Dermis microvascular lymphatic vessel endothelial cell (primary cell): ENCODE measurements at places on chromosomes 6 and 20.

DNA sequence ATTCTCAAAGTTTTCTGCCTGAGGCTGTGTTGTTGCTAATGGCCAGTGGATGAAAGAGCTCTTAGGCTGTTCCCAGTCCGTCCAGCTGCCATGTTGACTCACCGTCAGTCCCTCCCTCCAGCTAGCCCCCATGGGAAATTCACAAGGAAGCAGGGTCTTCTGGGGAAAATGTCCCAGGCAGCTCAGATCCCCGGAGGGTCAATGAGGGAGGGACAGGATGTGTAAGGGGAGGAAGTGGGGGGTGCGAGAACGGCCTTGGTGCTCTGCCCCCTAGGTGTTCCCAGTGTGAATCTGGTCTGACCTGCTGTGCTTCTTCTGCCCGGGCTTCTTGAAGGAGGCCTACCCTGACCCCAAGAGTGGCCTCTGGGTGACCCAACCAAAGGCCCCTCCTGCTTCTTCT, 65.9 kb downstream of the CEBPB start:
- DNase-seq, result no peak

- DNase-seq, result no peak
Measured at GRCh38 chr6:42190554-42191183, 4.1 kb downstream of the GUCA1B start.

GRCh38 chr6:168943231-168943905, 310.3 kb downstream of the THBS2 start:
- no peak for DNase-seq

DNA sequence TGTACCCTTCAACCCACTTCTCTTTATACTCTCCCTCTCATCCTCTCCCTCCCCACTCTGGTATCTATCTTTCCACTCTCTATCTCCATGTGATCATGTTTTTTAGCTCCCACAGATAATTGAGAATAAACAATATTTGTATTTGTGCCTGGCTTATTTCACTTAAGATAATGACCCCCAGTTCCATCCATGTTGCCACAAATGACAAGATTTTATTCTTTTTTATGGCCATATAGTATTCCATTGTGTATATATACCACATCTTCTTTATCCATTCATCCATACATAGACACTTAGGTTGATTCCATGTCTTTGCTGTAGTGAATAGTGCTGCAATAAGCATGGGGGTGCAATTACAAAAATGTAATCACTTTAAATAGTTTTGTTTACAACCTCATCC, 62.3 kb downstream of the LY86 start:
- no peak for DNase-seq

GRCh38 chr20:15756002-15756753, 817.1 kb downstream of the KIF16B start:
- no peak for DNase-seq

DNA sequence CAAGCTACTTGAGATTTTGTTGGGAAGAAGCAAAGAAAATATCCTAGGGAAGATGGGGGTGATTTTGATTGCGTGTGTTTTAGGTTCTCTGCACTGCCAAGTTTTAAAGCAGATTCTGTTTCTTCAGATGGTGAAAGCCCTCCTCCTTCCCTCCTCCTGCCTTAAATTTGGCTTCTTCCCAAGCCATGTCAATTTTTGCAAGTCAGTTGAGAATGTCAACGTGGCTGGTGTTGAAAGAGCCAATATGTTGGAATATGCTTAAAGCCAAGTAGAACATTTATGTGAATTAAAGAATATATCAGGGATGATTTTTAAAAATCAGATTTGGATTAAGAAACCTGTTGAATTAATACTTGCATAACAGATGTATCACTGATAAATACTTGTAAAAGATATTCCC, 270.8 kb downstream of the ARID1B start:
- DNase-seq, result no peak

DNA sequence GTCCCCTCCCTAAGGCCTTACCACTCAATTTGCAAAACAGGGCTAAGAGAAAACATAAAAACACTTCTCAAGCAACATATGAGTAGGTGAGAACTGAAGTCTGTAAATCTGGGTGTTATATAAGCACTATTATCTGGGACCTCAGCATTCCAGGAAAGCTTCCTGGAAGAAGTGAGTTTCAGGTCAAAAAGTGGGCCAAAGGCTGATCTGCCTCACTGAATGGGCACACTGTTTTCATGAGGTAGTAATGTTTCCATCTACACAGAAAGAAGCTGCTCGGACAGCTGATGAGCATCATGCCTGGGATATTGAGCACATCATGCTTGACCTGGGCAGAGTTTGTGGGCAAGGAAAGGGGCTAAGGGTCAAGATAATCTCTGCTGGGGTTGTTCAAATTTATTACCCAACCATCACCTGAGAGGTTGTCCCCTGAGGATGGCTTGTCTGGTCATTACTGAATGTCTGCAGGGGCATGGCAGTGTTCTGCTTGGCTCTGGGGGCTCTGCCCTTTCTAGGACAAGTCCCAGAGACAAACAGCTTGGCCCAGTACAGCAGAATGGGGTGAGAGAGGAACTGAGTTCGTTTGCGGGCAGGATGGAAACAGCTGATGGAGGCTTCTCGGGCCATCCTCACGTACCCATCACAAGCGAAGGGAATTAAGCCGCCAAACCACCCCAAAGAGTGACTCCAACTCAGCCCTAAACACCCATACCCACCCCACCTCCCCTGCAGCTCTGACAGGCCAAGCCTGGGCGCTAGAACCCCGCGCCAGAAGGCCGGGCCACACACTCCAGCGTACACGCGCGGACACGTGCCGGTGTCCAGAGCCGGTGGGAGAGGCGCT, 1.2 kb upstream of the SYNJ2 start:
- DNase-seq, result no peak

DNA sequence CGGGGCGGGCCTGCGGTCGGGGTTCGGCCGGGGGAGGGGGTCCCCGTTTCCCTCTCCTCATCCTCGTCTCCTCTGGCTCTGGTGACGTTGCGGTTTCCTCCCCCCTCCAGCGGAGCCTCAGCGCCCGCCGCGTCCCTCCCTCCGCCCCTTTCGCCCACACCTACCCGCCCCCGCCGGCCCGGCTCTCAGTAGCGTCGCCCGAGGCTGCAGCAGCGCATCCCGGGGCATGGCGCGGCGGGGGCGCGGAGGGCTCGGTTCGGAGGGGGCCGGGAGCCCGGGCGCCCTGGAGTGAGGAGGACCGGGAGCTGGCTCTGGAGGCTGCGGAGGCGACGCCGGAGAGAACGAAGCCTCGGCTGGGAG, at the start of gene DSE:
DSE (plus strand) TSS at position 188 of the 360 bp plus-strand sequence. CDS start 28,304 bp downstream, outside the sequence.
- no peak for DNase-seq

- peak; percentile 40 for DNase-seq
Measured at GRCh38 chr6:87700397-87701343, 1.4 kb downstream of the AKIRIN2 start.

DNA sequence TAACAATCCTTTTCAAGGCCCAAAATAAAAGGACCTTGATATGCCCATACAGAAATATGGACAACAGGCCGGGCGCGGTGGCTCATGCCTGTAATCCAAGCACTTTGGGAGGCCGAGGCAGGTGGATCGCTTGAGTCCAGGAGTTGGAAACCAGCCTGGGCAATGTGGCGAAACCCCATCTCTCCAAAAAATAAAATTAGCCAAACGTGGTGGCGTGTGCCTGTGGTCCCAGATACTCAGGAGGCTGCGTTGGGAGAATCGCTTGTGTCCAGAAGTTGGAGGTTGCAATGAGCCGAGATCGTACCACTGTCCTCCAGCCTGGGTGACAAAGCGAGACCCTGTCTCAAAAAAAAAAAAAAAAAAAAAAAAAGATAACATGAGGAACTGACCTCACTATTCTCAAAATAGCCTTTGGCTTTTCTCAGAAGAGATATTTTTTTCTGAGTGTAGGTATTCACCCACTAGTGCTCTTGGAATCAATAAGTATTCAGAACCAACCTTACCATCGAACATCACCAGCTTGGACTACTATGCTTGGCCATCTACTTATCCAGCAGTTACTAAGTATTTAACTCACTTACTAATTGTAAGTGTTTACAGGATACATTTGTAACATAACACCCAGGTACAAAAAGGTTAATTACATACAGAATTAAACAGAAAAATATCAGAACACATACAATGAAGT, 99.2 kb downstream of the OR2B2 start:
- no peak for DNase-seq

DNA sequence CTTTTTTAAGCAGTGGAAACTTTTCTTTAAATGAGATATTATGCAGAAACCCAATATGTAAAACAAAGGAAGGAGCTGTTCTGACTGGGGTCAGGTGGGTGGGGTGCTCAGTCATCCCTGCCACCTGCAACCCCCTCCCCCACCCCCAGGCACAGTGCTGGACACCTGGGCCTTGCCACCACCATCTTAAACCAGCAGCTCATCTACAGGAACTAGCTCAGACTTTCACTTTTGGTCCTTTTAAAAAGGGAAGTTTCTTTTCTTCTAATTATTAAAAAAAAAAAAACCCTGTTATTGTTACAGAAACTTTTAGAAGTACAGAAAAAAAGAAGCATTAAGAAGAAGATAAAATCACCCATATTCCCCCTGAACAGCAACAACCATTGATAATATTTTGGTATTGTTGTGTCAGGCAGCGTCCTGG, 37.1 kb downstream of the PPP1R16B start:
- DNase-seq, result no peak

DNA sequence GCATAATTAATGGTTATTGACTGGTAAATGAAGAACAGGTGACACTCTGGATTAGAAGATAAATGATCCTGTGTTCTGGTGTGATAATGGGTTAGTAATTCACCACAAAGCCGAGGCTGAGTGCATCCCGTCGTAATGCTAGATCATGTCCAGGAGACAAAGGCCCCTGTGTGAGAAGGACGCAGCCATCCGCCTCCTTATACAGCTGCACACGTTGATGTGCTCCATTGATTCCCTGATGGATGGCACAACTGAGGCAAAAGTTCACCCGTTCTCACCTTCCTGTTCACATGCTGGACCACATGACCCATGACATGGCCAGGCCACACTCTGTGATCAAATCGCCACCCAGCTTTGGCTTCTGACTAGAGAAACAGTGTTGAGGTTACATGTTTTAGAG, 136.1 kb downstream of the FOXC1 start:
- no peak for DNase-seq

DNA sequence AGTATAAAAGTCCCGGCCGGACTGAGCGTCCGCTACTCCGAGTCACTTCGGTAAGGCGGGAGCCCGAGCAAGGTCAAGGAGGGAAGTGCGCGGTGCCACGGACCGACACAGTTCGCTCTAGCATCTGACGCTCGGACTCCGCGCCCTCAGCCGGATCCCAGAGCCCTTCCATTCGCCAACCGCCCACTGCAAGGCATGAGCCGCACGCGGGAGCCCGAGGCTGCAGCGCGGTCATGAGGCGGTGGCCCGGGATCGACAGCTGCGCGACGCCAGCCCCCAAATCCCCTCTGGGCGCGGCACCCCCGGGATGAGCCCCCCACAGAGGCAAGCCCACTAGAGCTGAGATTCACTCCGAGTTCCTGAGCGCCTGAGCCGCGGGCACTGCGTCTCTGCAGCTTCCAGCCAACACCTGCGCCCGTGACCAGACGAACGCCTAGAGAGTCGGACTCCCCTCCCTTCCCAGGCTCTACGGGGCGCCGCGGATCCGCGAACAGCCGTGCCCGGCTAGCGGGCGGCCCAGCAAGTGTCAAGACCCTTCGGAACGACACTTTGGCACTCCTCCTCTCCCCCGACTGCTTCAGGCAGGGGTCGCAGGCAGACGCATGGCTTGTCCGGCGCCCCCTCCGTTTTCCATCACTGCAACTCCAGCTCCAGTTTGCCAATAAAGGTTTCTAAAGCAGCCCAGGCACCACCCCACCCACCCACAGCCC, 725 bp upstream of the ISM1 start:
- peak; percentile 39 for DNase-seq

DNA sequence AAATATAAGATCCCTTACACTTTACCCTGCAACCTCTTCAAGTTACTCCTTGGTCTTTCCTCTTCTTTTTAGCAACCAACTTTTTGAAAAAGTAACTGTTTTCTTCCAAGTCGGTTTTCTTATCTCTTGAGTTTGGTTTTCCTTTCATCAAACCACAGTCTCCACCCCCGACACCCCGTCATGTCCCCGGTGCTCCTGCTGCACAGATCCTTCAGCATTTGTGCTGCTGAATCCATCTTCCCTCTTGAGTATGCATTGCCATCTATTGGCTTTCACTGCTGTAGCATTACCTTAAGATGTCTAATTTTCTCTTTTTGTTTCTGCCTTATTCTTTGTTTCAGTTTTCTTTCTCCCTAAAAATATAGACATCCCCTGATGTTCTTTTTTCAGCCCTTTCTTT, 11.9 kb upstream of the TNFRSF21 start:
- no peak for DNase-seq

- no peak for DNase-seq
Measured at GRCh38 chr20:5969348-5969935, 19.0 kb downstream of the MCM8 start.

DNA sequence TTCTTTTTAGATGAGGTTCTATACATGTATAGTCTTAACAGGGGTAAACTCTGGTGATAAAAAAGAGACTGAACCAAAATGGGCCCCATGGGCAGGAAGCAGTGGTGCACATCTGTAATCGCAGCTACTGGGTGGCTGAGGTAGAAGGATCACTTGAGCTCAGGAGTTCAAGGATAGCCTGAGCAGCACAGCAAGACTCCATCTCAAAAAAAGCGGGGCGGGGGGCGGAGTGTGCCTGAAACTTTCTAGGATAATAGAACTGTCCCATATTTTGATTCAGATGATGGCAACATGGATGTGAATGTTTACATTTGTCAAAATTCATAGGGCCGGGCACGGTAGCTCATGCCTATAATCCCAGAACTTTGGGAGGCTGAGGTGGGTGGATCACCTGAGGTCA, 48.8 kb upstream of the TAF8 start:
- DNase-seq, result no peak

DNA sequence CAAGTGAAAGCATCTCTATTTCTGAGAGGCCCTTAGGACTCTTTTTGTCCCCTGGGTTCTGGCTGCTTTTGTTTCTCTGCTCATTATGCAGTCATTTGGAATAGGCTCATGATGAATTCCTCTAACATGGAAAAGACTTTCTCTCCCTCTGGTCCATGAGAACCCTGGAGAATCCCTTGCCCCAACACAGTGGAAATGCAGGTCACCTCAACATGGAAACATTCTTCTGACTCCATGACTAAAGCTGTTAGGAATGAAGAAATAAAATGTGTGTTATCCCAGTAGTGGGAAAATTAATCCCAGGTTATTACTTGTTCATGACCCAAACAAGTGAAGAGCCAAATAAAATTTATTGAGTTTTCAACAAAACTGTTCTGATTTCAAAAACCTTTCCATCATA, 458.6 kb downstream of the EPM2A start:
- DNase-seq, result no peak

- DNase-seq, result no peak
Measured at GRCh38 chr6:34468378-34468892, 2.6 kb downstream of the PACSIN1 start.

GRCh38 chr6:129607581-129608186, 102.3 kb downstream of the ARHGAP18 start:
- no peak for DNase-seq

- DNase-seq, result peak; percentile 4
Measured at GRCh38 chr6:28867086-28867409, 56.7 kb downstream of the TRIM27 start.
